Stimulated activated naive CD8-positive, alpha-beta T cell treated with anti-CD3 and anti-CD28 coated beads, Interleukin-15, amount 100 ng/mL, for 72 hours (primary cell): ENCODE measurements at places on chromosomes 4 and X.

GRCh38 chr4:103092245-103092644, 7.4 kb downstream of the BDH2 start:
- no peak for DNase-seq

GRCh38 chrX:68989865-68990606, 161.2 kb downstream of the EFNB1 start:
- DNase-seq = no peak

- DNase-seq = no peak
Observed at GRCh38 chr4:55077577-55077976, 47.8 kb downstream of the KDR start.

DNA sequence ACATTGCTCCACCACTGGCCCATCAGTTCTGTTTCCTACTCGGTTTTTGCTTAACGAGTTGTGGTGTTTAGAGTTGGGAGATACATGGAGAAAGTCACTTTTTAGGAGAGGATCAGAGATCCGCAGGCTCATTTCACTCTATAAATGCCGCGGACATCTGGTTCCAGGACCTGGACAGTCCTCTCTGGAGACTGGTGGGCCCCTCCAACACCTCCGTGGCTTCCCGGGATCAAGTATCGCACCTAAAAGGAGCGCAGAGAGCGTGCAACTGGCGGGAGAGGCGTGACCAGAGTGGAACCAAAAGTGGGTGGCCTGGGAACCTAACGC, 9.9 kb upstream of the CLTRN start:
- DNase-seq = no peak

DNA sequence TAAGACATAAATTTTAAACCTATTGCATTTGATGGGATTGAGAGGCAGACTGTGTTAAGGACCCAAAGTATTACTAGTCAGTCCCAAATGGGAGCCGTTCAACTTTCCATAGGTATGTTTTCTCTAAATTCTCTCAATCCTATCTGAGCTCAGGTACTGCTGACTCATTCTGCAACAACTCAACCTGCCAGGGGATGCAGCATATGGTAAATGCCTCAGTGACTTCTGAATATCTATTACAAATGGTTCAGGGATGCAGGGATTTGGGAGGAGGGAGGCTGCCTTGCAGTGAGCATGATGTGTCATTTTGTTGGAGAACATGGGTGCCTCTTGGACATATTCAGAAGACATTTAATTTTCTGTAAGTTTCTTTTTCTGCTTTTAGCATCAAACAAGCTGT, 97.3 kb downstream of the HDAC8 start:
- DNase-seq = no peak

DNA sequence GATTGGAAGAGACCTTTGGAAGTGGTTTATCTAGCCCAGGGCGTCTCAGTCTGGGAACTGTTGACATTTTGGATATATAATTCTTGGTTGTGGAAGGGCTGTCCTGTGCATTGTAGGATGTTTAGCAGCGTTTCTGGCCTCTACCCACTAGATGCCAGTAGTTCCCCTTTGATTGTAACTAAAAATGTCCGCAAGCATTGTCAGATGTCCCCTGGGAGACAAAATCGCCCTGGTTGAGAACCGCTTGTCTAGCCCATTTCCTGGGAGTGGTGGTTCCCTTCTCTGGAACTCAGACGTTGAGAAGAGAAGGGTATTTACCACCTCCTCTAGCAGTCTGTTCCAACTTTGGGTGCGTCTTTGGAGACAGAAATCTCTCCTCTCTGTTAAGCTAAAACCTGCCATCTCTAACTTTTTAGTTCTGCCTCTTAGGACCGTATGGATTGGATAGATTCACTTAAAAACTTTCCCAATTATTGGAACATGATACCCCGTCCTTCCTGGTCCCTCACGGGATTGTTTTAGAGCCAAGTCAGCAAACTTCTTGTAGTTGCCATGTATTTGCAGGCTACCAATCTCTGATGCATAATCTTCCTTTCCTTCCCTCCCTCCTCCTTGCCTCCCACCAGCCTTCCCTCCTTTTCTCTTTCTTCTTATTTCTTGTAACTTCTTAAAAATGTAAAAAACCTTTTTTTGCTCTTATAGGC, 13.9 kb downstream of the TMEM165 start:
- no peak for DNase-seq
